ENCODE measurements at places on chromosomes 11 and 22. TPM values are rescaled to one million over a fixed set of nuclear protein-coding genes. Genes with fewer than 3 reads are reported as not detected.

FAM180B gene
- not detected for total RNA-seq

EWSR1 gene
- total RNA-seq: 162 TPM

INS gene
- not detected for total RNA-seq

RASL10A gene
- total RNA-seq: not detected

VPREB1 gene
- not detected for total RNA-seq

DNA sequence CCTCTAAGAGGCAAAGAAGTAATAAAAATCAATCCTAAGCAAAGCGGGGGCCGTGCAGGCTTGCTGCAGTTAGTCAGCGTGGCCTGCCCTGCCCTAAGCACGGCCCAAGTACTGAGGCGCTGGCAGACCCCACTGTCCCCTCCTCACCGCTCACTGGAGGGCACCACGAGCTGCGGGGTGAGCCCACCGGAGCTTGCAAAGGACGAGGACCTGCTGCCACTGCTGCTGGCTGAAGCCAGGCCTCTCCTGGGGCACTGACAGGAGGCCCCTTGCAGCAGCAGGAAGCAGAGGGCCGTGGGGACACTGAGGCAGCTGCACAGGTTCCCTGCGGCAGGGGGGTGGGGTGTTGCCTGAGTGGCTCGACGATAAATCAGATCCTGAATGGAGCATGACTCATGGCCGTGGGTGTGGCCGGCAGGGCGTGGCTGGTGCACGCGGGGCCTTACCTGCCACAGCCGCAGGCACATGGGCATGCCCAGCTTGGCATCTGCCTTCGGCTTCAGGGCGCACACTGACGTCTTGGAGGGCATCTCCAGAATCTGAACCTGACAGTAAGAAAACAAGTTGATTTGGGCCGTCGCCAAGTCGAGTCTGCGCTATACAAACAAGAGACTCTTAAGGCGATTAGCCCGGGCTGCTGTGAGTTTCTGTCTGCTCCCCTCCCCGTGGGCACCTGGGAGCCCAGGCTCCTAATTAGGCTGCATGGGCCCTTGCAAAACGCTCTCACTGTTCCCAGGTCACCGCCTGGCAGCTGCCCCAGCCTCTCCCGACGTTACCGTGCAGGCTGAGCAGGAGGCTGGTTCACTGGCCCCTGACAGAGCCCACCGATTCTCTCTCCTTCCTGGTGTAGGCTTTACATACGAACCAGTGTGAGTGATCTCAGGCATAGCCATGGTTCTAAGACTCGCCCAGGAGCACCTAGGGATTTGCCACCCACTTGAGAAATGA lies 45.9 kb downstream of the TBX1 start:
- DNase-seq: peak; percentile 37

DNA sequence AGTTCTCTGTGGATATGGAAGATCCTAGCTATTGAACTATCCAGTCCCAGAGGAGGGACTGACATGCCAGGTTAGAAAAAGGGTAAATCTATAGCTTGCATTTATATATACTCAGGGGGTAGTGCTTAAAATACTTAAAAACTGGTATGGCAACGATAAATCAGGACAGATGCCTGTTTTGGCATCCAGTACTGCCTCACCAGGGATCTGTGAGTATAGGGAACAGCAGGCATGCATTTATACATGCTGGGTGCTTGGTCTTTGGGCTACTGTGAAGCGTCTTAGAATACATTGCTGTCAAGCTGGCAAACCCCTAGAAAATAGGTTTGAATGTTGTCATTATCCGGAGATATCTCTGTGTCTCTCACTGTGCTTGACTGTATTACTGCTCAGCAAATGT lies 94.2 kb upstream of the DRD2 start:
- no peak for DNase-seq

- DNase-seq: no peak
Measured at GRCh38 chr22:42366806-42367581, 65.2 kb downstream of the NFAM1 start.

GRCh38 chr11:103920933-103921332 lies 115.5 kb upstream of the DDI1 start:
- no peak for DNase-seq

- no peak for DNase-seq
Measured at GRCh38 chr11:13277768-13278608, at the start of gene BMAL1. BMAL1 (plus strand) TSS chr11:13277790; CDS start chr11:13354309, 76,519 bp downstream.

DNA sequence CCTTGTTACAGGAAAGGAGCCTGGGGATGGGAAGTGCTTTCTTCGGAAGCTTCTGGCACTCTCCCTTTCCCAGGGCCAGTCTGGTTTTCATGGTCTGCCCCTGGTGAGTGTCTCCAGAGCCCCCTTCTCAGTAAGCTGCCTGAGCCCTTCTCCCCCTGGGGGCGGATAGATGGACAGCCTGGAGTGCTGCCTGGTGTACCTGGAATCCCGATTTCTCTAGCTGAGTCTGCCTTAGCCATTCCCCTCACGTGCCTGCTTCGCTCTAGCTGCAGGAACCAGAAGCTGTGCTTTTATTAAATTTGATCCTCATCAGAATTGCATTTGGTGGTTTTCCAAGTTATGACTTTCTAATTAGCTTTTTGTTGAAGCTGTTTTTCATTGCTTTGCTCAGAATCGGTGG lies 152.9 kb upstream of the NAV2 start:
- DNase-seq: no peak

GRCh38 chr22:49734882-49735281 lies 92.8 kb downstream of the BRD1 start:
- no peak for DNase-seq

GRCh38 chr11:12376259-12377081 lies 901 bp upstream of the PARVA start:
- DNase-seq: peak; percentile 83

- DNase-seq: no peak
Measured at GRCh38 chr11:134504146-134504905, 92.3 kb upstream of the B3GAT1 start.

DNA sequence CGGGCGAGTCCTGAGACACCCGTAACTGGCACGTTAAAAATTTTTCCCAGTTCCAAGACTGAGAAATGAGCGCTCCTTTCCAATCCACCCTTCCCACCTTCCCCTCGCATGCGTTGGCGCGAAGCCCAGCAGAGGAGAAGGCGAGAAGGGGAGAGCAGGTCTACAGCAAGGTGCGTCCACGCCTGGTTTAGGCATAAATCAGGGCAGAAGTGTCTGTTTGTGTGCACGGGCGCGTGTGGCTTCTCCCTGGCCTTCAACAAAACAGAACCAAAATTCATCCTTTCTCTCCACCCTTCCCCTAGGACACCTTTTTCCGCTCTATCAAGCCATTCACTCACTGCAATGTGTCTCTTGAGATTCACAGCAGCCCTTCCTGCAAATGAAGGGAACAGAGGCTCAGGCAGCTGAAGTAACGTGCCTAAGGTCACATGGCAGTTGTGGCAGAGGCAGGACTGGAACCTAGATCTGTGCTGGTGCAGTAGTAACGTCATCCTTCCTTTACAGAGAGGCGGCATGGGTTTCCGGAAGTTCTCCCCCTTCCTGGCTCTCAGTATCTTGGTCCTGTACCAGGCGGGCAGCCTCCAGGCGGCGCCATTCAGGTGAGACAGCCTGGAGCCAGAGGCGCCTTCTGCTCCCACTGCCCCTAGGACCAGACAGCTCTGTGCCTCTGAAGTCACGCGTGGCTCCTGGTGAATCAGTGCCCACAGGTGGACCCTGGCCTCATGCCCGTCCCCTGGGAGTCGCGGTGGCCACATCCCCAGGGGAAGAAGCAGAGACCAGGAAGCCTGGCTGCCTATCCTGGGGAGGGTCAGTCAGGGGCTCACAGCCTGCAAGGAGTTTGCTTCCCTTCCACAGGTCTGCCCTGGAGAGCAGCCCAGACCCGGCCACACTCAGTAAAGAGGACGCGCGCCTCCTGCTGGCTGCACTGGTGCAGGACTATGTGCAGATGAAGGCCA lies 1.1 kb downstream of the CALCB start:
- peak; percentile 84 for DNase-seq
